ENCODE measurements at places on chromosomes 11 and 22. TPM values are rescaled to one million over a fixed set of nuclear protein-coding genes. Genes with fewer than 3 reads are reported as not detected.

DNA sequence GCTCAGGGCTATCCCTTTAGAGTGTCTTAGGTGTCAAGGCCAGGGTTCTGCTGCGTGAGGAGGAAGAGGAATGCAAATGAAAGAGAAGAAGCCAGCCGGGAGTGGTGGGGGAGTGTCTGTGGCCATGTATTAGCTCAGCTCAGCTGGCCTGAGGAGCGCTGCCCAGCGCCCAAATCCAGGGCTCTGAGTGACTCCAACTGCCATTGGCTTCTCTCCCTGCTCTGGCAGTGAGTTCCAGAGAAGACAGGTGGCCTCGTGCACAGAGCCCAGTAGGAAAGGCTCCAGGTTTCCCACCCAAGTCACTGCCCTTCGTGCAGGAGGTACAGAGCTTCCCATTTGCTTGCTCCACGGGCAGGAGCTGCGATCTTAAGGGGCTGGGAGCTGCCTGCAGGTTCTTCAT, 302.0 kb downstream of the KIRREL3 start:
- DNase-seq, result no peak

- peak; percentile 21 for DNase-seq
These were observed 175.2 kb downstream of the SBF2 start for GRCh38 chr11:10118865-10119264.

- DNase-seq, result peak; percentile 87
These were observed 2.4 kb upstream of the WNT11 start for GRCh38 chr11:76208438-76209374.

- peak; percentile 84 for DNase-seq
These were observed at the start of gene EP300 for GRCh38 chr22:41092023-41092817. TSS of gene EP300 (plus strand) at chr22:41092592. CDS start at chr22:41093005, 413 bp downstream.

DNA sequence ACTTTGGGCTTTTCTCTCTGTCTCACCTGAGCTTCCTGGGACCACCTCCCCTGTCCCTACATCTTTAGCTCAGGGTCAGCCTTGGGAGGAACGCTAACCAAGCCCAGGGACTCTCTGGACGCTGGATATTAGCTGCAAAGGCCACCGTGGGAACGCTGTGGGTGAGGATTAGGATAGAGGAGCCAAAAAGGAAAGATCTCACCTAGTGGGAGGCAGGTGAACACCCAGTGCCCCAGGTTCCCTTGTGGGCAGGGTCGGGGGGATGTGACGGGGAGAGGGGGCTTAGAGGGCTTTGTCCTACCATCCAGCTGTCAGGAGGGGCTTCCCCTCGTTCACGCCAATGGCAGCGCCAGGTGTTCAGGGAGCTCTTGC, 50.2 kb downstream of the LINC01488 start:
- no peak for DNase-seq

- no peak for DNase-seq
These were observed 41.6 kb downstream of the MRTFA start for GRCh38 chr22:40594924-40595323.

DNA sequence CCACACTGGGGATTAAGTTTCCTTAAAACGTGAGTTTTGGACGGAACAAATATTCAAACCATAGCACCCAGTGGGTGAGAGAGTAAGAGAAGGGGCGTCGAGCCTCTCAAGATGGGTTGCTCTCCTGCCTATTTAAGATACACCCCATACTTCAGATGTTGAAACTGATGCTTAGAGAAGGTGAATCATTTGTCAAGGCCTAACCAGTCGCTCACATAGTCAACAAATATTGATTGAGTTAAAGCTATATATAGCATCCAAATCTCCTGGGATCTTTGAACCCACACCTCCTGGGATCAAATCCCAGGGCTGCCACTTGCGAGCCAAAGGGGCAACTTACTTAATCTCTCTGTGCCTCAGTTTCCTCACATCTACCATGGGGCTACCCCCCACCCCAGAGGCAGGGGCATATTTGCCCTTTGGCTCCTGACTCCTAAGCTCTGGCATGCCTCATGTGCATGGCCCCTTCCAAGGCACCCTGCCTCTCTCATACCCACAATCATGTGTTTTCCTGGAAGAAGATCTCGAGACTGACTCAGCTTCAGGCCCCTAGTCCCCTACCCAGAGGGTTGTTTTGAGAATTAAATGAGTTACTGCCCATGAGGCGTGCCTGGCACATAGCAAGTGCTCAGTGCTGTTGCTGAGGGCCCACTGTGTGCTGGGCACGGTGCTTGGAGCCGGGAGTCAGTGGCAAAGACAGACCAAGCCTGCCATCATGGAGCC, 19.0 kb upstream of the PDGFB start:
- DNase-seq, result no peak

GRCh38 chr22:30823015-30823370, 128.3 kb downstream of the OSBP2 start:
- peak; percentile 8 for DNase-seq

DNA sequence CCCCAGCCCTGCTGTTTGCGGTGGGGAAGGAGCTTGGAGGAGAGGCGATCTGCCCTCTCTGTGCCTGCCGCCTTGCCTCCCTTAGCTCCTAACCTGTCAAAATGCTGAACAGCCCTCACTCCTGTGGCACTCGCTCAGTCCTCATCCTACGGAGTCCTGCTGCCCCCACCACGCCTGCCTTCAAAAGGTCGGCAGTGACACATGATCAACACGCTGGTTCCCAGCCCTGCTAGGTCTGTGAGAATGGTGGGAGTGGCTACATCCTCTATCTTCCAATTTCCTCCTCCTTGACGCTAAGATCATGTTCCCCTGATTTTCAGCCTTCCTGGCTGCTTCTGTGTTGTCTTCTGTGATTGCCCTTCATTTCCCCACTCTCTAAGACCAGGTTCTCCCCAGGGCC, 120.2 kb upstream of the TBCEL start:
- no peak for DNase-seq

- DNase-seq, result no peak
These were observed 727 bp upstream of the SCARF2 start for GRCh38 chr22:20438427-20438677.

GRCh38 chr22:50564289-50564688, 1.6 kb upstream of the SYCE3 start:
- DNase-seq, result no peak

DNA sequence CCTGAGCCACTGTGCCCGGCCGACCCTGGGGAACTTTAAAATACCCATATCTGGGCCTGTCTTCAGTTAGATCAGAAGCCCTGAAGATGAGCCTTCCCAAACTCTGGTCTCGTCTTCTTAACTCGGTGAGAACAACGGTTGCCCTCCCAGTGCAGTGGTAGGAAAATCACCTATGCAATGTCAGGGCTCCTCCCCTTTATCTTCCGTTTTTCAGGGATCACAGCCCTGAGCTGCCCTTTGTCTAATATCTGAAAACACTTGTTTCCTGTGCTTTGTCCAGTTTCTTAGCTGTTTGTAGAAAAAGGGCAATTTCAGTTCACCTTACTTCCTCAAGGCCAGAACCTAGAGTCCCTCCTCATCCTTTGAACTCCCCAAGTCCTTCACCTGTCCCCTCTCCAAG, 9.4 kb downstream of the DRAP1 start:
- no peak for DNase-seq

The NPTXR gene
- 4.2 TPM for total RNA-seq

The SCUBE1 gene
- total RNA-seq, result 7.9 TPM

Measured in lung (tissue), 17 donors.